Activated CD4-positive, alpha-beta T cell treated with anti-CD3 and anti-CD28 coated beads for 1 hour (primary cell): ENCODE measurements at places on chromosomes 3 and 15.

DNA sequence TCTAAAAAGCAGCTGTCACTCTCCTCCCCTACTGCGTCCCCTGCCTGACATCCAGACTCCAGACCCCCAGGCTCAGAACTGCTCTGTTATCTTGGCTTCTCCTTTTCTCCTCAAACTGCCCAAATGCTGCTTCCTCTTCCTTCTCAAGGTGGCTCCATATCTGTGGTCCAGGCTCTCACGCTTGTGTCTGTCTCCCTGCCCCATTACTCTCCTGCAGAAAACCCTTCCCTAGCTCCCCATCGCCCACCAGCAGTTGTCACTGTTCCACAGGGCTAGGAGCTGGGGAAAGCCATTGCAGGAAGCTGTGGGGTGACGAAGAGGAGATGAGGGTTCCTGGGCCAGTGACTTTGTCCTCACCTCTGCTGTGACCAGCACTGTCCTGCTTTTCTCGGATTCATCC, 30.7 kb upstream of the CGNL1 start:
- no peak for DNase-seq

DNA sequence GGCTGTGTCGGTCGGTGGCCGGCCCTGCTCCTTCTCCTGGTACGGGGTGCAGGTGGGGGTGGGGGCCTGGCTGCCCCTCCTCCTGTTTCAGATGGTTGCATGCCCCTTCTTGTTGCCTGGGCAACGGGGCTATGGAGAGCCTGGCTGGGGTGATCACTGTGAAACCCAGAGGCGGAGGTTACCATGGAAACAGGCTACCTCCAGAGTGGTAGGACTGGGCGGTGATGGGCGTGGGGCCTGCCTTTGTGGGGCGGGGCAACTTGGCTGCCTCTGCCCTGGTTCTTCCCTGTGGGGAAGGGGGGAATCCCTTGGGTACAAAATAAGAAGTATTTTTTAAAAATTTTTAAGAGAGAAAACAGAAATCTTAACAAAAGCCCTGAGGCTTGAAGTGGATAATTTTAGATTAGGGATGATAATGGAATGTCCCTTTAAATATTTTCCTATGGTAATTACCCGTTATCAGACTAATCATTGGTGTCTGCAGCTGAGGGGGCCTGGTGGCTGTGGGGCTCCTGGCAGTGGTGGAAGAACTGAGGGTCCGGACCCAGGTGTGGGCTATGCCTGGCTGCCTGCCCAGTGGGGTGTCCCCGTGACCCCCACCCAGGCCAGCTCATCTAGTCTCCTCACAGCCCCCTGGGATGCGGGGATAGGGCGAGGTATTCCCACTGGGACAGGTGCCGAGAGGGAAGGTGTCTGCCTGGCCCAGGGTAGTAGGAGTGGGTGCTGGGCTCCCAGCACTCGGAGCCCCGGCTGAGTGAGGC, 32.5 kb downstream of the PLXNA1 start:
- DNase-seq: no peak

- no peak for DNase-seq
These were observed 232.9 kb upstream of the CTDSPL start for GRCh38 chr3:37628711-37629301.

GRCh38 chr15:35043373-35044095, 41.6 kb downstream of the NANOGP8 start:
- DNase-seq: no peak

DNA sequence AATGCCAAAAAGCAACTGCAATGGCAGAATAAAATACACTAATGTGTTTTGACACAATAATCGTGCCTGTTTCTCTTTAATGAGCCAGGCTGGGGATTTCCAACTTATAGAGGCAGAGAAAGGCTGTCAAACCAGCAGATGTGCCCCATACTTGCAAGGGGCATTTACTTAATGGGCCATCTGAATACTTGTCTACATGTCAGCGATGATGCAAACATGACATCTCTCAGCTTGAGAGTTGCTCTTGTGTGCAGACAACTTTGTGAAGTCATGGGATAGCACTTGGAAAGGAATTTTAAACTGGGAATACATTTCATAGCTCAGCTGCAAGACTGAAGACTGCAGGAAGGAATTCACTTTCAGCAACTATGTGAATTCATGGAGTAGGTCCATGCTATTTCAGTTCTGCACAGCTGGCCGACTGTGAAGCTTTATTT, 127.4 kb upstream of the ADAMTS9 start:
- no peak for DNase-seq

GRCh38 chr3:74214286-74214685, 400.2 kb downstream of the CNTN3 start:
- no peak for DNase-seq
